ENCODE measurements at places on chromosomes 3 and 15. TPM values are rescaled to one million over a fixed set of nuclear protein-coding genes. Genes with fewer than 3 reads are reported as not detected.

DNA sequence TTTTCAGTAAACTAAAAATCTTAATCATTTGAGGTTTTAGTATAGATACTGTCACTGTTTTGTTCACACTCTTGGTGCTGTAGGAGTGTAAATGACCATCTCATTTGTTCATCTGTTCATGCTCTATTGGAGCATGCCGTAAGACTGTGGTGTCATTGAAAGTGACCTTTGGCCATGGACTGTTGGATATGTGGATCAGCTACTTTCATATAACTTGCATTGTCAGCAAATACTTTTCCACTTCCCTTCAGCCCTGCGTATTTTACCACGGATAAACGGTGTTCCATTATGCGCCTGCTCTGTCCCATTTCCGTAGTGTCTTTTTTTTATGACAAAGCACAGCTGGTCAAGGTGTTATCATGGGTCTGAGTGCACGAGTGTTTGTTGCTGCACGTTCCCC lies 32.6 kb upstream of the SENP5 start:
- DNase-seq, result no peak

DNA sequence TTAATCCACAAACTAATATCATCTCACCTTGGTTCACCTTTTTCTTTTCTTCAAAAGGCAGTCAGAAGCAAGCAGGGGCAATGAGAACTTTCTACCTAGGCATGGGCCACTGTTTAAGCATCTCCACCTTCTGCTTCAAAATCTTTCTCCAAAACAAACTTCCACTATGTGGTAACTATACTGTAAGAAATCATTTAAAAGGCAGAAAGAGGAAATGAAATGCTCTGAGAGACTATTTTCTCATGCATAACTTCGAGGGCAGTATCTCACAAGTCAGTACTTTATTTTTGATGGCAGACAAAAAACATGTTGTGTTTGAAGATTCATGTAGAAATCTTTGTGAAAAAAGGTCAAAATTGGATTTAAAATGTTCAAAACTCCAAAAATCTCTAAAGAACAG lies 419.7 kb downstream of the ZBTB20 start:
- no peak for DNase-seq

CHRFAM7A gene
- 2.4 TPM for total RNA-seq

DNA sequence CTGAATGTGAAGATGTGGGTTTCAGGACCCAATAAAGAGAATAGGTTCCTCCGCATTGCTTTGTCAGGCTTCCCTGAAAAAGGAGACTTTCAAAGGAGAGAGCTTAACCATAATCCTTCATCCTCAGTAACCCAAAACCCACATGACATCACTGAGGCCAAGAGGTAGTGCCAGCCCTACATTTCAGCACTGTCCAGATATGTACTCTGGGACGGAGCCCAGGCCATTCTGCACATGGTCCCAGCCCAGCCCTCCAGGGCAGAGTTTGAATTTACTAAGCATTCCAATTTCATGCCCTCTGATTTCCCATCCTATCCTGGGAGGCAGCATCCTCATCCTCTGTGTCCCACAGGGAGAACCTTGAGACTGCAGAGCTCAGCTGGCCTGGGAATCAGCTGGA lies 210.5 kb downstream of the GABRB3 start:
- DNase-seq, result peak; percentile 17

DNA sequence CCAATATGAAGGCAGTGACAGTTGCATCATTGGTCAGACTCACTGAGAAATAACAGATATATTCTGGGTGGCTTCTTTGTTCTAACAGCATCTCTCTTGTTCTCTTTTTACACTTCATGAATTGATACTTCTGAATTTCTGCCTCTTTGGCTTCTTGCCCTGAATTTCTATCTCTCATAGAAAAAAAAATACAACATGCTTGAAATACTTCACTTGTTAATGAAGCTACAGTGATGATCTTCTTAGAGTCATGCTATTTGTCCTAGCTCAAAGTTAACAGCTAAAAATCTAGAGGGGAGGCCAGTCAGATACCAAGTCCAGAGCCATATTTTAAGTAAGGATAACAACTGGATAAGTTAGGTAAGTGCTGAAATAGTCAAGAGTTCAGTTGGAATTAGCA lies 597.2 kb upstream of the AGTR1 start:
- DNase-seq, result no peak

DNA sequence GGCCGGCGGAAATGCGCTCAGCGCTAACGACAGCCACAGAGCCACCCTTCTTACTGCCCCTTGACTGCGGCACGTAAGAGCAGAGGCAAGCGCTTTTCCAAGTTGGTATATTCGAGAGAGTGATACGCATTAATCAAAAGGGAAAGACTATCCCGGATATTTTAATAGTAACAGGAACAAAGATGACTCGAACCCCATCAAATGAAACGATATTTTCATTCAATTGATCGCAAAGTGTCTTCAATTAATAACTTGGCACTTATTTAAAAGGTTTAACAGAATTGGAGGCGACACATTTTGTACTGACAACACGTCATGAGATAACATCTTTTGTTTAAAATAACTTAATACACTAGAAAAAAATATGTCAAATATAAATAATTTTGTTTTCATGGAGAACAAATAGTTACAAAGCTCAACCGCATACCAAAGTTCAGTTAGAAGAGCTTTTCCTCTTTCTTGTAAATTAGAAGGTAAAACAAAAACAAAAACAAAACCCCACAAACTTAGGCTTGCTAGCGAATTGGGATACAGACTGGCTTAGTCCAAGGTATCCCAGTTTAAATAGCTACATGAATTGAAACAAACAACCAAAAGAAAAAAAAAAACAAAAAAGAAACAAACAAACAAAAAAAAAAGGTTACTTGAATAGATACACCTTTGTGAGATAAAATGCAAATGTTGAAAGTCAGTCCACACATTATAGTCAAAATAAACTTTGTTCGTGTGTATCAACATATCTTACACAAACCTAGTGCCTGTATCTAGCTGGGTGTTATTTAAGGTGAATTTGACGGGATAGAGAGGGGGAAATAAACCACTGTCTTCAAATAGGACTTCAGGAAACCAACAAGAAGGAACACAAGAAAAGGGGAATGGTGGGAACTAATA lies 10.2 kb downstream of the SHOX2 start:
- no peak for DNase-seq

WDR76 gene
- 1.8 TPM for total RNA-seq

GRCh38 chr15:28969511-28970085 lies 83.8 kb downstream of the APBA2 start:
- no peak for DNase-seq

DNA sequence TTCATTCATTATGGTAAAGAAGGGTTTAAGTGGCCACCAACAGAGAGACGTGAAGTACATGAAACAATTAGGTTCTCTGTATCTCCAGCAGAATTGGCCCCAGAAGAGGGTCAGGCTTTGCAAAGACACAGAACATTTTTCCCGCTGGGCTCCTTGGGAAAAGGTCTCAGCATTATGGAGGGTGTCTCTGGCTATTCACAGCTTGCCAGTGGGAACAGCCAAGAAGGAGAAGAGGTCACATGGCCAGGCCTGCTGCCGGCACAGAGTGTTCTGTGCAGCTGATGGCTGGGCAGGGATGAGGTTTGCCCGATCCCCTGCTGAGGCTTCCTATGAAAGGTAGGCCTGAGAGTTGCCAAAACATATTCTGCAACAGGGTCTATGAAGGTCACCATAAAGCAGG lies 77.8 kb upstream of the LPP start:
- DNase-seq, result peak; percentile 30

ZXDC gene
- total RNA-seq, result 15.6 TPM

- DNase-seq, result no peak
Observed at GRCh38 chr15:35713733-35714132, 167.8 kb upstream of the DPH6 start.

DNA sequence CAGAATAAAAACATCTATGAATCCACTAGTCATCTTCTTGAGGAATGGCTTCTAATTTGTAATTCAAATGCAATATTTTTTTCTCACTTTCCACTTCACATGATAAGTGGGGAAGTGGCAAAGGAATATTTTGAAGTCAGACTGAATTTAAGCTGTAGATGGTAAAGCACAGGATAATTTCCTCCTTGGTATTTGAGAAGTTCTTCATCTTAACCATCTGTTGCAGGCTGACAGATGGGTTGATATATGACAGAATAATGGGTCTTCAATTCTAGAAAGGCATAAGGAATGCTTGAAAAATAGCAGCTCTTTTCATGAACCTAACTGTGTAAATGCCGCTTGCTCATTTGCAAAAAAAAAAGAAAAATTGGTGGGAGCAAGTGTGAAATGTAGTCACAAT lies 66.5 kb upstream of the SNTN start:
- DNase-seq, result no peak

- DNase-seq, result no peak
Observed at GRCh38 chr3:12186515-12187286, 28.0 kb upstream of the TIMP4 start.

LMAN1L gene
- 8.1 TPM for total RNA-seq

FBXO40 gene
- 245 TPM for total RNA-seq

SLC28A1 gene
- total RNA-seq, result 0.91 TPM

DNA sequence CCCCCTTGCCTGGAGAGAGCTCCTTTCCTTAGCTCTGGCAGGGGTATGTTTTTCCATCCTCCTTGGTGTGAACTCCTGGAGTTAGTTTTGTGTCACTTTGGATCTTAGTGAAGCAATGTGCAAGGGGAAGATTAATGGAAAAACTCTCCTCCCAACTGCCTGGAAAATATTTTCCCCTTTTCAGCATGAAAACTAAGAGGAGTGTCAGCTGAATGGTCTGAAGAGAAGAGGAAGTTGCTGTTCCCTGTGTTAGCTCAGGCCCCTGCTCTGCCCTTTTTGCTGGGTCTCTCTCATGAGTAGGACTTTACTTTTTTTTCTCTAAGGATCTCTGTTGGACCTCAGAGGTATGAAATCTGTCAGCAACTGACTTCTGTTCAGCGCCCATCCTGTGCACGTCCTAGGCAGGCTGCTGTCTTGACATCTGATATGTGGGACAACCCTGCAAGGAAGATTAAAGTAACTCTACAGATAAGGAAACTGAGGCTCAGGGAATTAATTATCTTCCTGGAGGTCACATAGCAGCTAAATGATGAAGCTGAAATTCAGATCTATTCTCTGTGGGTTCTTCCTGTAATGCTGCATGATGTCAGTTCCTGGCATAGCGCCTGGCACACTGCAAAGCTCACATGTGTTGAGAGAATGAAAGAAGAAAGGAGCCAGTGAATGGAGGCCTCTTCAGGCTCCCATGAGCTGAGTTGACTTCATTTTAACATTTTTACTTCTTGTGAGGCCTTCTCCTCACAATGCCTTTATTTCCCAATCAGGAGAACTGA lies 109.7 kb upstream of the GALNT15 start:
- DNase-seq, result peak; percentile 83

GRCh38 chr15:65903296-65904073 lies 34.2 kb downstream of the RAB11A start:
- no peak for DNase-seq

LRRC31 gene
- not detected for total RNA-seq

DNA sequence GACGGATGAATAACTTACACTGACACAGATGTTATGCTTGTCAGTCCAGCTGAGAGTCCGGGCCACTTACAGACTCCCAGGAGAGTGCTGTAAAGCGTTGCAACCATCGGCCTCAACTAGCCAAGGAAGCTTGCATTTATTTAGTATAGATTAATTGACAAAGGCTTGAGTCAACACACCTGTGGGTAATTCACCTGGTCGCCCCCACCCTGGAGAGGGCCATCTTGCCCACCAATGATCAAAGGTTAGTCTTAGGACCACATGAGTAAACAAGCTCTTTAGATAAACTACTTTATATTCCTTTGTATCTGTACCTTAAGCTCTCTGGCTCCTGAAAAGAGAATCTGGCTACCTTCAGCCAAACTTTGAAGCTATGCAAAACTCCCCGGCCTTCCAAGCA lies 51.0 kb downstream of the PAK2 start:
- no peak for DNase-seq

CYP1A2 gene
- not detected for total RNA-seq

DNA sequence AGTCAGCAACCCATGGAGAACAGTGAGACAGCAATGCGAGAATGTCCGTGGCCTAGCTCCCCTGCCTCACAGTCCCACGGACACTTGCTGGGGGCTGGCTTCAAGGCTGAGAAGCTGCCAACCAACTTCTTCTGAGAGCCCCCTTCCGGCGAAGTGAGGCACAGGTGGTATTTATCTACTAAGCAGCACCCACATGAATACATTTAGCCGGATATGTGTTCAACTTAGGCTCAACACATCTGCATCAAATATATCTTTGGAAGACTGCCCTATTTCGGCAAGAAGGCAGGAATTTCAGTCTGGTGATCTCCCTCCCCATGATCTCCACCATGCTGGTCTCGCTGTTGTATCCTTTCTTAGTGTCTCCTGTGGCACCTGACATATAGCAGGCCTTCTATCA lies 340.9 kb upstream of the NR2E3 start:
- no peak for DNase-seq

GRCh38 chr15:73981761-73982221 lies 10.3 kb downstream of the STOML1 start:
- no peak for DNase-seq

- DNase-seq, result no peak
Observed at GRCh38 chr15:43776101-43776717, 557 bp downstream of the ELL3 start.

GRCh38 chr3:123153125-123154019 lies 48.4 kb upstream of the SEC22A start:
- DNase-seq, result no peak

DNA sequence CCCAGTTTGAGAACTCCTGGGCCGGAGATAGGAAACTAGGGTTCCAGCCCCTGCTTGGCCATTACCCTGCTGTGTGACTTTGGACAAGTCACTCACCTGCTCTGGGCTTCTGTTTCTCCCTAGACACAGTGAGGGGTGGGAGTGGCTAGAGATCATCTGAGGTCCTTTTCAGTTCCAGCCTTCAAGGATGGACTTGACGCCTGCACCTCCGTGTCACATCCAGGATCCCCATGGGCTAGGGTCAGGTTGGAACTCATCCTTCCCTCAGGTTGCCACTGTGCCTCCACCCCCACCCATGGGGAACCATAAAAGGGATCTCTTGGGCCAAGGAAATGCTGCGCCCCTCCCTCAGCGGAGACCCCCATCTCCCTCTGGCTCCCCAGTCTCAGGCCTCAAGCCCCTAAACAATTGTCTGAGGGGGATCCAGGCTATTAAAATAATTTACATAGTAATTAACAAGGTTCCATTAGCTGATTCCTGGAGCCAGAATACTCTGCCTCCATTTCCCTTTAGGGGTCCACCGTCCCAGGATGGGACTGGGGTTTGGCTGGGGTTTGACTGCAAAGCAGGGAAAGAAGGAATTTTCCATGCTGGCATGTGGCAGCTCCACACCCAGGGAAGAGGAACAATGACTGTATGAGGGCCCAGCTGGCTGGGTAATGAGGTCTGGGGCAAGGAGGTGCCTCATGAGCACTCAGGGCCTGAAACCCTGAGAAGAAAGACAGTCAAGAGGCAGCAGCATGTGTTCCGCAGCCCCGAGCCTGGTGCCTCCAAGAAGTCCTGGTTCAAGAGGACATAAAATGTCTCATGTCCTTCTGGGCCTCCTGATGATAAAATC lies 177.7 kb downstream of the SMAD6 start:
- no peak for DNase-seq
